ENCODE measurements at places on chromosomes 2 and 18.

- no peak for DNase-seq
Observed at GRCh38 chr2:102262216-102263129, 48.9 kb upstream of the IL1RL1 start.

DNA sequence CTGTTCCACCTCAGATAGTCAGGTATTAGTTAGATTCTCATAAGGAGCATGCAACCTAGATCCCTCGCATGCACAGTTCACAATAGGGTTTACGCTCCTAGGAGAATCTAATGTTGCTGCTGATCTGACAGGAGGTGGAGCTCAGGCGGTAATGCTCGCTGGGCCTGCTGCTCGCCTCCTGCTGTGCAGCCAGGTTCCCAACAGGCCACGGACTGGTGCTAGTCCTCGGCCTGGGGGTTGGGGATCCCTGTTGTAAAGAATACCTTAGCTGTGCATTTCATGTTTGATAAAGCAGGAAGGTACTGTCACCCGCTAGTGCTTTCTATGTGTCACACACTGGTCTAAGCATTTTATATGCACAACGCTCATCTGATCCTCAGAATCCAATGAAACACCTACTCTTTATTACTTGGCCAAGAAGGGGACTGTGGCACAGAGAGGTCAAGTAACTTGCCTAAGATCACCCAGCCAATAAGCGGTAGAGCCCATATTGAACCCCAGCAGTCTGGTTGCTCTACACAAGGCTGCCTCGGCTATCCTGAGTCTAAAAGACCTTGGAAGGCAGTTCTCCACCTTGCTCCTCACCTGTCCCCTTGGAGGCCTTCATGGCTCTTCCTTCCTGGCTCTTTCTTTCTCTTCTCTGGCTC lies 35.8 kb downstream of the SLC4A3 start:
- DNase-seq, result no peak

GRCh38 chr2:35973132-35973736 lies 382.3 kb upstream of the CRIM1 start:
- DNase-seq, result no peak

DNA sequence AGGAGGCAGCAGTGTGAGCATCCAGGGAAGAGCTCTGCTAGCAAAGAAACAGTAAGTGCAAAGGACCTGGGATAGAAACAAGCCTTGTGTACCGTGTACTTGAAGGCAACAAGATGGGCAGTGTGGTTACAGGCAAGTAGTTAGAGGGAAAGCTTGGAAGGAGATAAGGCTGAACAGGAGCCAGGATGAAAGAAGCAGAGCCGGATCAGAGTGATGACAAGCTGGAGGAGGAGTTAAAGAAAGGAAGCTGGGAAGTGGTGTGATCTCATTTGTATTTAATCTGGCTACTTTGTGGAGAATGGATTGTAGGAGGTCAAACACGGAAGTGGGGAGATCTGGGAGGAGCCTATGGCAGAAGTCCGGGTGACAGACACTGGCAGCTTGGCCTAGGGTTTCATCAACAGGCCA lies 44.7 kb upstream of the VPS54 start:
- DNase-seq, result no peak

- DNase-seq, result no peak
Observed at GRCh38 chr2:196750291-196750923, 49.1 kb downstream of the GTF3C3 start.

- DNase-seq, result no peak
Observed at GRCh38 chr2:161964160-161964559, 109.9 kb downstream of the DPP4 start.

DNA sequence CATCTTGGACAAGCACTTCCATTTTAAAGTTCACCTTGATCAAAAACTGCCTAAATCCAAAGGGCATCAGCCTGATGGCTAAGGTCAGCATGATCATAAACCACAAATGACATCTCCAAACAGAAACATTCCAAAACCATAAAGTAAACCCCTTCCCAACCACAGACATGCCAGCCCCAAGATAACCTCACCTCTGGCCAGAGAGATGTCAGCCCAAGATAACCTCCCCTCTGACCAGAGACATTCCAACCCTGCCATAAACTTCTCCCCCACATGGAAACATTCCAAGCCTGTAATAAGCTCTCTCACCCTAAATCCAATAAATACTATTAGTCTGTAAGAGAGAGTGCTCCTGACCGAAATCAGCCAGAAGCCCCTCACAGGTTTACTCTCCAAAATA lies 18.6 kb upstream of the MARCO start:
- no peak for DNase-seq

GRCh38 chr2:60149176-60149575 lies 404.3 kb downstream of the BCL11A start:
- no peak for DNase-seq

DNA sequence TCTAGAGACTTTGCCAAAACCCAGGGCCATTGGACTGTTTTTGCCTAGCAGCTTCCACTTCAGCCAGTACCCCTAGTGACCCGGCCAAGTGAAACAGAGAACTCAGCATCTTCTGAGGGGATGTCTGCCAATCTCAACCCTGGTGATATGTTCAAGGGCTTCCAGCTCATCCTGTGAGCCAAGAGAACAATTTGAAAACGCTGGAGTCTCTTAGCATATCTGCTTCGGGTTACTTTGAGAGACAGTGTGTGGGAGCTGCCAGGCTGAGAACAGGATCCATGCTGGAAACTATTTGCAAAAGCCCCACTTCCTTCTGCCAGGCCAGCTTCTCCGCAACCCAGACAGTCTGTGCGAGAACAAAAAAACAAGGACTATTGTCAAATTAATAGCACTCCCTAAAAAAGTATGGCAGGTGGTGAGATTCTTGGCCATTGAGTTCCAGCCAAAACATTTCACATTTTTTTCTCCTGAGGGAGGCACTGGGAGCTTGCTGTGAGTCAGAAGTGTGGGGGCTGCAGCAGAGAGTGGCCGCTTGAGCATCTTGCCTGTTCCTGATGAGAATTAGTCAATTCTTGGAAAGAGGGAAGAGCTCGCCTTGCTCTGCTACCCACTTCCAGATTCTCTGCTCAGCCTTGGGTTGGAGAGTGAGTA lies 395.6 kb upstream of the TRIB2 start:
- no peak for DNase-seq

- no peak for DNase-seq
Observed at GRCh38 chr18:77711096-77711495, 461.4 kb downstream of the GALR1 start.

GRCh38 chr2:95670167-95670566 lies 78.4 kb downstream of the TRIM43 start:
- DNase-seq, result no peak

- no peak for DNase-seq
Observed at GRCh38 chr2:49225126-49225525, 70.8 kb upstream of the FSHR start.

DNA sequence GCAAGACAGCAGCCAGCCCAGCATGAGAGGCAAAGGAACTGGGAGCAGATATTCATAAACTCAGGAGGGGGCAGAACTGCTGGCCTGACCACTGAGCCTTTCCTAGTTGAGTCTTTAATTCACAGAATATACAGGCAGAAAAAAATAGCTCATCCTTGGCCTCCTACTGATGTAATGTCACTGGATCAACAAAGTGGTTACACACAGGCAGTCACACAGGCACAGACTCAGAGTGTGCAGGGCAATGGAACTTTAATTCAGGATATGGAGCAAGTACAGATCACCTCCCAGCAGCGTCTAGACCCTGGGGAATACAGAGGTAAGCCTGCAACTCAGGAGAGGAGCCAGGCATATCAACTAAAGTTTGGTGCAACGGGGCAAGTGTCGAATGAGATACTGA lies 75.4 kb downstream of the TNP1 start:
- no peak for DNase-seq

DNA sequence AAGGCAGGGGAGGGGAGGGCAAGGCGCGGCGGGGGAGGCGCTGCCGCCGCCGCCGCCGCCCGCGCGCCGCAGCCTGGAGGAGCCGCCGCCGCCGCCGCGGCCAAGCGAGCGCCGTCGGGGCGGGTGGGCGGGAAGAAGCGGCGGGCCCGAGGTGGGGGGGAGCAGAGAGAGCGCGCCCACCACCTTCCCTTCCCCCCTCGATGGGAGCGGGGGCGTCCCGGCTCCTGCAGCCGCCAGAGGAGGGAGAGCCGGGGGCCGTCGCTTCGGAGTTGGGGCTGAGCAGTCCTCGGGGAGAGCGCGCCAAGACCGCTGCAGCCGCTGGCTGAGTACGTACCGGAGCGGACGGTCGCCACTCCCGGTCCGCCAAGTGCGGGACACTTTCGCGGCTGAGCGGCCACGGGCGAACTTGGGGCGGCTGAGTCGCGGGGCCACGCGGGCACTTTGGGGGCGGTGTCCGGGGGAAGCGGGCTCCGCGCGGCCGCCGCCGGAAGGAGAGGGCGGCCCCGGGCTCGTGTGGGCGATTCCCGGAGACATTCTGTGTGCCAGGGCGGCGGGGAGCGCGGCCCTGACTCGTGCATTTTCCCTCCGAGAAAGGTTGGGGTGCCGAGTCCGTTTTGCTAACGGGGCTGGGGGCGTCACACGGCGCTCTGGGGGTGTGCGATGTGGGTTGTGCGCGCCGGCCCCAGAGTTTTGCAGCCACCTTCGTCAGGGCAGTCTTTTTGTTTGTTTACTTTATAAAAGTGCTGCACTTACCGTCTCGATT lies at the start of gene NAB1:
Gene NAB1, plus strand, starts transcription at position 49 of the 763 bp plus-strand sequence. CDS start 10,094 bp downstream, outside the sequence.
- peak; percentile 60 for DNase-seq

DNA sequence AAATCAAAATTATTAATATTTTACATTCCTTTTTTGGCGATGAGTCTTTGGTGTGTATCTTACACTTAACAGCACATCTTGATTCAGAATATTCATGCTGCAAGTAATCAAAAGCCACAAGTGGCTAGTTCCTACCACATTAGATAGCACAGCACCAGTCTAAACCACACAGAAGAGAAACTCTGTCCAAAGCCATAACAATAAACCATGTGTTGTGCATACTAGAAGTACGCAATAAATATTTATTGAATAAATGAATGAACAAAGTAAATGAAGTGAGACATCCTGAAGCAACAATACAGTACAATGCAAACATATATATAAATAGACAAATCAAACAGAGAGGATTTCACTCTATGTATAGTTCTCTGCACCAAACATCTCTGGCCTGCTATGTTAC lies 287.3 kb downstream of the EXOC6B start:
- DNase-seq, result no peak

- DNase-seq, result no peak
Observed at GRCh38 chr2:80529466-80530165, 225.1 kb upstream of the LRRTM1 start.

- DNase-seq, result no peak
Observed at GRCh38 chr2:89763254-89763580, 1071.7 kb downstream of the RPIA start.

DNA sequence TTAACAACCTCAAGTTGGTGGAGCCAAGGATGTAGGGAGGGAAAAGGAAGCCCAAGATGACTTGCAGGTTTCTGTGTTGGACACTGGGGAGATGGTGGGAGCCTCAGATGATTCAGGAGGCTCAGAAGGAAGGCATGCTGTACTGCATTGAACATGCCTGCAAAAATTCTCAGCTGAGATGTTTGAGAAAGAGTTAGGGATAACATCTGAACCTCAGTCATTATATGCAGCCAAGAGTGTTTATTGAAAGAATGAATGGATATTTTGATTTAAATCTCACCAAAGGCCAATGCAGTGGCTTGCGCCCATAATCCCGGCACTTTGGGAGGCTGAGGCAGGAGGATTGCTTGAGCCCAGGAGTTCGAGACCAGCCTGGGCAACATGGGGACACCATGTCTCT lies 243.0 kb downstream of the MYCN start:
- DNase-seq, result no peak

DNA sequence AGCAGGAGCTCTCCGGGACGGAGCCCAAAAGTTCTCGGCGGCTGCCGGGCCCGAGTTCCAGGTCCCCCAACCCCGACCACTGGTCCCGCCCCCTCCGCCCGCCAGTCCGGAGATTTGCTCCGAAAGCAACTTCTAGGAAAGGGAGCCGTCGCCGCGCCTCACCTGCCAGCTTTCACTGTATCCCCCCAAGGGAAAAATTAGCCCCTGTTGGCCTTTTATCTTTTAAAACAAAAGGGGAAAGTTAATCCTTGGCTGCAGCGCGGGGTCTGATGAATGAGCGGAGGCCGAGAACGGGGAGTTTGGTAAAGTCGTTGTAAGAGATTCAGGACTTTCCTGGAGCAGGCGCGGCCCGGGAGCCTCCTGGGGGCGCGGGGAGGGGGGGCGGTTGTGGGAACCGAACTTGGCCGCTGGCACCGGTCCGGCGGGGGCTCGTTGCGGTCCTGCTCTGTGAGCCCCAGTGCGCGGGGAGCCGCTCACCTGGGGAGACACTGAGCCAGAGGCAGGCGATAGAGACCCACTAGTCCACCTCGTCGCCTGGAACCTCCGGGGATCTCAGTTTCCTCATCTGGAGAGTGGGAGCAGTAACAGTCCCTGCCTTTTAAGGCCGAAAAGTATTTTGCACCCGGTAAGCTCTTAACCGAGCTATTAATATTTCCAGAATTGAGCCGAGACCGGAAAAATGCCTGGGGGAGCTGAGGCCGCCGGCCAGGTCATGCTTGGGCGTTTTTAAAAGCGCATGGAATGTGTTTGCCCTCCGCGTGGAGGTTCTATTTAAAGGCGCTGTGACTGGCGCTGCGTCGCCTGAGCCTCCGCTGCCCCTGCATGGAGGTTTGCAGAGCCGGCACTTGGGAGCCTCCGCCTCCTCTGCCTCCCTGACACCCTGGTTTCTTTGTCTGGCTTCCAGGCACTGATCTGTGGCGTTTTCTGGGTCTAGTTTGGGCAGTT lies 1.1 kb downstream of the EFHD1 start:
- DNase-seq, result no peak

DNA sequence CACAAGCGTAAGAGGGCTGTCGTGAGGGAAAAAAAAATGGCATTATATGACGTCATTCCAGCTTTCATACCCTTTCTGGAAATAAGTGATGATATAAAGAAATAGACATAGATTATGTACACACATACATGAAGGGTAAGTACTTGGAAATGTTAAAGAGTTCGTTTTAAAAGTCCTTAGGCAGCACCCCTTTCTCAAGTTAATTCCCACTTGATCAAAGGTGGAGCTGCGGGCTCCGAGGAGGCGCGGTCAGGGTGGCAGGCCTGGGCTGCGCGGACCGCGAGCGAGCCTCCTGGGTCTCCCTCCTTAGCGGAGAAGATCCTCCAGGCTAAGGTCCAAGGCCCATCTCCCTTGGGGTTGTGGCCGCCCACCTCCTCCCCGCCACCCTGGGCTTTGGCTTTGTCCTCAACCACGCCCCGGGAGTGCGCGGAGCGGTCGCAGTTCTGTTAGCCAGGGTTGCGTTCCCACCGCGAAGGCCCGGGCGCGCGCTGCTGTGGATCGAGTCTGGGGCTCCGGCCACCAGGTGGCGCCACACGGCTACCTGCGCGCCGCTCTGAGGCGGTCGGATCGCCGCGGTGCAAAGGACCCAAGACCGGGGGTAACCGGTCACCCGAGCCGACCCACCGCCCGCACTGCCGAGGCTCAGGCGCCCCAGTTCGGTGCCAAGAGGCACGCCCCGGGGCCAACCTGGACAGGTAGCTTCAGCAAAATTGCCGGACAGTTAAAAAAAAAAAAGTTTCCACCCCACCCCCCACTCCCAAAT lies 66.8 kb downstream of the HNRNPLL start:
- DNase-seq, result peak; percentile 73
